ENCODE measurements at places on chromosomes 7 and 10.

DNA sequence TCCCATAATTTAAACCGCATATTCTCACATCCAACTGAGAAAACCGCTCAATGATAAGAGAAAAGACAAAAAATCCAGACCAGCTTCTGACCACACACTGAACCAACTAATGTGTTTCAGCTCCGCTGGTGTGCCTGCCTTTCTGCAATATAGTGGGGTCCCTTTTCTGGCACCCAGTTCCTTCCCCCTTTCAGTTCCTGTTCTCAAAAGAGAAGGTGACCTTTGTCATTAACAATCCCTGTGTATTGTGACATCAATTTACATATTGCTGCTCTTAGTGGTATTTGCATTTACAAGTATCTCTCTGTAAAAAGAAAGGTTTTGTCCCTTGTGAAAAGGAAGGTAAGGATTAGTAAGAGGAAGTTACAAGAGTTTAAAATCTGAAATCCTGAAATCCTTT is 1.4 kb downstream of the PPP1R17 start:
- DNase-seq = no peak

- DNase-seq = no peak
These were observed 717 bp downstream of the CNPY4 start for GRCh38 chr7:100119970-100120732.

DNA sequence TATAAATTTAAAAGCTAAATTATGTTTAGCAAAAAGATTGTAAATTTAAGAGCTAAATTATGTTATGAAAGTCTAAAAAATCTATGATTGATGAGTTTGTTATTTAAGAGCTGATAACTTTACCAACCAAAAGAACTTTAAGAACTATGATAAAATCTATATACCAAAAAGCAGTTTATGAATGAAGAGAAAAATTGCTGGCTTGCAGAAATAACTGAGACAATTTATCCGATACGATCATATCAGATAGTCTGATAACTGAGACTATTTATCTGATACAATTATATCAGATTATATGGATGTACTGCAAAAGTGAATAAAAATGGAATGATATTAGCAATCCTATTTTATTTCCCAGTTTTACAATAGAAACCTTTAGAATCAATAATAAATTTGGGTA is 50.2 kb downstream of the IQUB start:
- DNase-seq = no peak

- DNase-seq = no peak
These were observed 82.5 kb upstream of the PCBD1 start for GRCh38 chr10:70970830-70971229.

GRCh38 chr10:2509081-2509531 is 558.2 kb upstream of the PFKP start:
- DNase-seq = no peak

GRCh38 chr10:121078036-121078435 is 226.9 kb downstream of the WDR11 start:
- no peak for DNase-seq

- DNase-seq = no peak
These were observed 44.0 kb upstream of the CRTAC1 start for GRCh38 chr10:98074315-98074911.

DNA sequence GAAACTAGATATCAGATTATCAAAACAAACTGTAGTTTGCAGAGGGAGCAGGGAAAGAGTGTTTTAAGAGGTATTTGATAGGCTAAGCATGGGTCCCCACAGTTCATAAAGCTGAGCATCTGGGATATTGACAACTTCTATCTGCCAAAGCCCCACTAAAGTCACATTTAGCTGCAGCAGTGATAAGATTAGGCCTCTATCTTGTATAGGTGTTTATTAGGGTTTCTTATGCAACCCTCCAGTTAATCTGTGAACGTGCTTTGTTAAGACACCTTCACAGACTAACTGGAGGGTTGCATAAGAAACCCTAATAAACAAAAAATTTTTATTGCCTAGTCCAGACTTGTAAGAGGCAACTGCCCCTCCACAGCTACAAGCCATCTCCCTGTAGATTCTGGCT is 78.0 kb downstream of the CYP51A1 start:
- DNase-seq = no peak

GRCh38 chr10:89097226-89097625 is 106.6 kb downstream of the FAS start:
- no peak for DNase-seq

- DNase-seq = no peak
These were observed 48.6 kb downstream of the NCAPG2 start for GRCh38 chr7:158655931-158656441.

- no peak for DNase-seq
These were observed 171.7 kb upstream of the FRMD4A start for GRCh38 chr10:14502431-14502830.

DNA sequence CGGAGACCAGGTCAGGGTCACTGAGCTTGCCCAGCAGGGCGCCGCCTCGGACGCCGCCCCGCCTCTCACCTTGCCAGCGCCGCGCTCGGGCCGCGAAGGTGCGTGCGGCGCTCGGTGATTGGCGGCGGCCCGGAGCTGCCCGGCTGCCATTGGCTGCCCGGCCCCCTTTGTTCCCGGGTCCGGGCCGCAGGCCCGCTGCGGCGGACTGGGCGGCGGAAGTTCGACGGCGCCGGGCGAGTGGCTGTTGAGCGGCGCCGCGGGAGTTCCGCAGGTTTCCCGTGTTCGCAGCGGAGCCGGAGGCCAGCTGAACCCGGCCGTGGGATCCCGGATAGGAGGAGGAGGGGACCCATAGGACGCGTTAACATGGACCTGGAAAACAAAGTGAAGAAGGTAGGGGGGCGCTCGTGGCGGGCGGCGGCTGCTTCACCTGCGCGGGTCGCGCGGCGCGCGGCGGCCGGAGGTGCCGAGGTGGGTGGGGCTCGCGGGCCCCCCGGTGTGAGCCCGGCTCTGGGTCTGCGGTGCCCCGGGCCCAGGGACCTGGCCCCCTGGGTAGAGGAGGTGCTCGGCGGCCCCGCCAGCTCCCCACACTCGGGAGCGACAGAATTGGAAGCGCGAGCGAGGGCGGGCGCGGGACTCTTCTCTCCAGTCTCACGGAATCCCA is at the start of gene TES:
TSS of gene TES (plus strand) at position 195 of the 661 bp plus-strand sequence. CDS start at position 364, 169 bp downstream.
- no peak for DNase-seq

DNA sequence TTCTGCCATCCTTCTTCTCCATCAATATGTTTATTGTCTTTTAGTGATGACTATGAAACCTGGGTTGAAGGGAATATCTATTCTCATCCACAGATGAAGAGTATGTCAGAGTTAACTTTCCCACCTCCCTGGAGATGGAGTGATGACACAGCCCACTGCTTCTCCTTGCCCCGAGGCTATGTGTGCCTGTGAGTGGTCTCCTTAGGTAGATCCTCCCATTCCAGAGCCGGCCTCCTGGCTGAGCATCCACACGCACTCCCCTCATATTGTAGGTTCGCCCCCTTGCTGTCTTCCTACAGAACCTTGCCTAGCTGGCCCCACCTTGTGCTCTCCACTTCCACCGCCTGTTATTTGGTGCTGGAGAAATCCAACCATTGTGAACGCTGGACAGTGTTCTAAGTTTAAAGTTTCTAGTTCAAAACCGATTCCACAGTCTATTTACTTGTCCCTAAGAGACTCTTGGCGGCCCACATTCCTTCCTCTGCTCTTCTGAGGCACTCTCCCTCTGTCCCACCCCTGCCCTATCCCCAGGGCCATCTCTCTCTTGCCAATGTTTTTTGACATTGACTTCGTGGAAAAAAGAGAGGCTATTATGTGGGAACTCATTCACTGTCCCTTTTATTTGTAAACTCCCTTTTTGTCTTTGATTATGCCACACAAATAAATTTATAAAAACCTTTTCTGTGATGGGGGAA is 168.0 kb downstream of the ZNF438 start:
- DNase-seq = no peak

GRCh38 chr10:7657552-7657951 is 9.2 kb downstream of the ITIH5 start:
- no peak for DNase-seq

DNA sequence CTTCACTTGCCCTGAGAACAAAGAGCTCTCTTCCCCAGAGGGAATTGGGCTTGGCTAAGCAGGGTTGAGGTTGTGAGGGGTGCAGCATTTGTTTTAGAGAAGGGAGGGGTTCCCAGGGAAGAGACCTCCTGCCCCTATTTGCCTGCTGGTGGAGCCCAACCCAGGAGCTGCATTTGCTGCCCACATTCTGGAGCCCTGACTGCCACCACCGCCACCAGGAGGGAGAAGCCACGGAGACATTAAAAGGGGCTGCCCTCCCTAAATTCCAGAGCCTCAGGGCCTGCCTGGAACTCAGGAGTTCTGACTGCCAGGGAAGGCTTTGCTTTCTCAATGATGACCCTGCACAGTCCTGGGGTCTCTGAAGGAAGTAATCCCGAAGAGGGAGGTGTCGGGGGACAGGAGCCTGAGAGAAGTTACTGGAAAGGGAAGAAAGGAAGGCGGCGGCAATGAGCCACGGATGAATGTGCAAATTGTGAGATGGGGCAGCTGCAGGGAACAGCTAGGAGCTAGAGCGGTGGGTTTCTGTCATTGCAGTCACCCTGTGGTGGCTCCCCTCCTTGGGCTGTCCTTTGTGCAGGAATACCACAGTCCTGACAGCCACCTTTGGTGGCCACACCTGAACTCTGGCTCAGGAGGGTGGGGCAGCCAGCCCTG is 51.3 kb downstream of the NEURL1 start:
- DNase-seq = no peak

DNA sequence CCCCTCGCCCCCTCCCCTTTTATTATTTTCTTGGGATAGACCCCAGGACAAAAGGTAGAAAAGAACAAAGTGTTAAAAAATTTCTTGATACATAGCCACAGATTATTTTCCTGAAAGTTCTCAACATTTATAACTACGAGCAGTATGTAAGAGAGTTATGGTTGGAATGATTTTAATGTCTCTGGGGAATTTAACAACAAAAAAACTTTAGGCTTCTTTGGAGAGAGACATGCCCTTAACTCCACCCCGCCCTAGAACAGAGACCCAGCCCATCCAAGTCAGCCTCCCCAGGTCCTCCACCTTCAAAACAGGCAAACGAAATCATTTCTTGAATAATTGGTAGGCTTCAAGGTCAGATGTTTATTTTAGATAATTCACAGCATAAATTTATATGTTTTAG is 97.1 kb downstream of the TCF7L2 start:
- no peak for DNase-seq

DNA sequence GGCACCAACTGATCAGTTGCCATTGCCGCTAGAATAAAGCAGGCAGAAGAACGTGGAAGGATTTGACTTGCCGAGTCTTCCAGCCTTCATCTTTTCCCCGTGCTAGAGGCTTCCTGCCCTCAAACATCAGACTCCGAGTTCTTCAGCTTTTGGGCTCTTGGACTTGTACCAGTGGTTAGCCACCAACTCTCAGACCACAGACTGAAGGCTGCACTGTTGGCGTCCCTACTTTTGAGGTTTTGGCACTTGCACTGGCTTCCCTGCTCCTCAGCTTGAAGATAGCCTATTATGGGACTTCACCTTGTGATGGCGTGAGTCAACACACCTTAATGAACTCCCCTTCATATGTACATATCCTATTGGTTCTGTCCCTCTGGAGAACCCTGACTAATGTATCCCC is 57.3 kb upstream of the KCND2 start:
- no peak for DNase-seq

- DNase-seq = no peak
These were observed 92.1 kb downstream of the SIRT1 start for GRCh38 chr10:67976292-67977245.

- no peak for DNase-seq
These were observed 73.0 kb downstream of the CACNB2 start for GRCh38 chr10:18213271-18213670.

DNA sequence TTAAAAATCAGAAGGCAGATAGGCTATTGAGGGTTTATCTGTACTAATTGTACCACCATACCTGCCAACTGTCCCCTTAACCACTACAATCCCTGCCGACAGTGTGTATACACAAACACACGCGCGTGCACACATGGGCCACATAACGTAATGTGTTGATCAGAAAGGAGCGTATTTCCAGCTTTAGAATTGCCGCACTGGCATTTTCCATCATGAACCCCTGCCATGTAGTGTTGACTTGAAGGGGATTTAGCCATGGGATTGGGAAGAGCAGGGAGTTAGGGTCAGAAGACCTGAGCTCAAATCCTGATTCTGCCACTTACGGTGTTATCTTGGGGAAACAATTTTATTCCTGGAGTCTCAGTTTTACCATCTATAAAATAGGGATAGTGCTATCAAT is 158.9 kb downstream of the TCF7L2 start:
- DNase-seq = no peak
